ENCODE measurements at places on chromosomes 16 and 17.
A peak's percentile ranks its signal among the peaks of the same experiment; 100 is the strongest.

DNA sequence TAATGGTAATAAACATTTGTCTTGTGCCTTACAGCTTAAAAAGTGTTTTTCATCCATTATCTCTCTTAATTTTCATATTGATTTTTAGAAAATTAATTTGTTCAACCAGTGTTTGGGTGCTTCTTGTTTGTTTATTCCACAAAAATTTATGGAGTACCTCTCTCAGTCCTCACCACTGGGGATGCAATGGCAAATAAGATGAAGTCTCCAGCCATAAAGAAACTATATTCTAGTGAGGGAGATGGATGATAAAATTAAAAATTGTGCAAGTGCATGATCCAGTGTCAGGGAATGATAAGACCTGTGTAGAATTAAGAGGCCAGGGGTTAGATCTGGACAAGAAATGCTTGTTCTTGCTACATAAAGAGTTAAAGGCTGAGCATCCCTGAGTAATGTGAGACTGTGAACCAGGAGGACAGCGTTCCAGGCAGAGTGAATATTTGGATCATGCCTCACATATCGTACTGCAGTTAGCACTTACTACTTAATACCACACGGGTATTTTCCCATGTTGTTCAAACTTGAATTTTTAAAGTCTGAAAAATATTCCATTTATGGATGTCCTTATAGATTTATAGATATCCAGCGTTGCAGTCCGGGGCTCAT lies 535.7 kb upstream of the HSBP1 start:
- no peak for DNase-seq

DNA sequence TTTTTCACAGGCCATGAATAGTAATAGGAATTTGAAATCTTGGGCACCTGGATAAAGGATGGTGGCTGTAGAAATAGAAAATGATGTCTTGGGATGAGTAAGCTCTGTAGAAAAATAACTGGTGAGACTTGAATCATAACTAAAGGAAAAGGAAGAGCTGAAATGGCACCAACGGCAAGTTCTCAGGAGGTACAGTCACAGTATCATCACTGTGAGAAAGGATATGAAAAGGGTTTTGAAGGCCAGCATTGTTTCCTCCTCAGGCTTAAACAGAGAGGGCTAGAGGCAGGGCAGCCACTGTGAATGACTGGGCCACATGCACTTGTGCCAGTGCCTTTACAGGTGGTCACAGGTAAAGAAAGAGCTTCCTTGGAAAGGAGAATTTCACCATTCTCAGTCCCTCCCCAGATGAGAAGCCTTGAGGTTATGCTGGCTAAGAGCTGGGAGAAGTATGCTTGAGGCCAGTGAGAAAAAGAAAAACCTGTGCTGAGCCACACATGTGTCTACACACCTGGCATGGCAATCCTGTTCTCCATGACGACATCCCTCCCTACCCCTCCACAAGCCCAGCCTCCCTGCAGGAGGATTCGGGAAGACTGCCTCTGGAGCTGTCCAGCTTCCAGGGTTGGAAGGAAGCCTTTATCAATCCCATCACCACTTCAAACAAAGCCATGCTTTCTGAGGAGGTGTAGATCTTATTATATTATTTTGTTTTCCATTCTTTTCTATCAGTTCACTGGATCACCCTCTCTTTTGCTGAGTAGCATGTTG lies 3.8 kb upstream of the ANKFN1 start:
- no peak for DNase-seq

DNA sequence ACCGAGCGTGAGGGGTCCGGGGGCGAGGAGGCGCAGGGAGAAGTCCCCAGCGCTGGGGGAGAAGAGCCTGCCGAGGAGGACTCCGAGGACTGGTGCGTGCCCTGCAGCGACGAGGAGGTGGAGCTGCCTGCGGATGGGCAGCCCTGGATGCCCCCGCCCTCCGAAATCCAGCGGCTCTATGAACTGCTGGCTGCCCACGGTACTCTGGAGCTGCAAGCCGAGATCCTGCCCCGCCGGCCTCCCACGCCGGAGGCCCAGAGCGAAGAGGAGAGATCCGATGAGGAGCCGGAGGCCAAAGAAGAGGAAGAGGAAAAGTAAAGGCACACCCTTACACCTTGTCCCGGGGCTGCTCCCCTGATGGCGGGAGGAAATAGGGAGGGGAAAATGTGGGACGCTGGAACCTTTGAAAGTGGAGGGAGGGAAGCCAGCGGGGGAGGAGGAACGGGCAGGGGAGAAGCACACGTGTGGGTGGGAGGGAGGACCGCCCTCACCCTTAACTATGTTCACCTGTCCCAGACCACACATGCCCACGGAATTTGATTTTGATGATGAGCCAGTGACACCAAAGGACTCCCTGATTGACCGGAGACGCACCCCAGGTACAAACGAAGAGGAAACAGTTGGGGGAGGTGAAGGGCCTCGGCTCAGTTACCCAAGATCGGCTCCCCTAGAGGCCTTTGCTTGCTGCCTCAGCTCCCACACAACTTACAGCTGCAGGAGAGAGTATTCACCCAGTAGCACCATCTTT lies 916 bp downstream of the PAGR1 start:
- DNase-seq, result peak; percentile 66

GRCh38 chr16:22004341-22004740 lies 3.4 kb upstream of the PDZD9 start:
- no peak for DNase-seq

GRCh38 chr17:58382872-58383242 lies 30.9 kb upstream of the SUPT4H1 start:
- DNase-seq, result no peak

GRCh38 chr17:72433797-72434196 lies 313.0 kb downstream of the SOX9 start:
- no peak for DNase-seq

All from CD4-positive, alpha-beta T cell treated with Interleukin-6 for 4 hours (primary cell).